ENCODE measurements at places on chromosomes 7 and 10.

DNA sequence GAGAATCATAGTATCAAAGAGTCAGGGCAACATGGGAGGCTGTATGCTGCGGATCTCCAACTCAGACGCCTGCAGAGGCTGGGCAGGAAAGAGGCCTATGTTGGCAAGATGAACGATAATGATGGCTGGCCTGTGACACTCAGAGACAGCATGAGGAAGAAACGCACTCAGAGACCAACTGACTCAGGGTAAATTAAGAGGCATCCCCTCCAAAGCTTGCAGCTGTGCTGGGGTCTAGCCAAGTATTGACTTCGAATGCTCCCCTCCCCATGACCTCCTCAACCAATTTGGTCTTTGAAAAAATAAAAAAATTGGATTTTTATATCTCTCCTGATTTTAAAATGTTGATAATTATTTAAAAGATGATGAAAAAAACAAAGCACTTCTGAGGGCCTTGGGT lies 718.9 kb downstream of the GRID1 start:
- DNase-seq = no peak

GRCh38 chr7:141466151-141466904 lies 84.9 kb upstream of the AGK start:
- DNase-seq = no peak

- DNase-seq = no peak
Measured at GRCh38 chr7:45394117-45394708, 180.0 kb upstream of the ADCY1 start.

GRCh38 chr10:55374917-55375316 lies 573.9 kb upstream of the PCDH15 start:
- DNase-seq = no peak

GRCh38 chr10:9510626-9511025 lies 1456.1 kb downstream of the GATA3 start:
- DNase-seq = no peak

- no peak for DNase-seq
Measured at GRCh38 chr7:34036972-34037792, 131.8 kb downstream of the BMPER start.

GRCh38 chr7:54719425-54719824 lies 39.6 kb downstream of the SEC61G start:
- DNase-seq = no peak

DNA sequence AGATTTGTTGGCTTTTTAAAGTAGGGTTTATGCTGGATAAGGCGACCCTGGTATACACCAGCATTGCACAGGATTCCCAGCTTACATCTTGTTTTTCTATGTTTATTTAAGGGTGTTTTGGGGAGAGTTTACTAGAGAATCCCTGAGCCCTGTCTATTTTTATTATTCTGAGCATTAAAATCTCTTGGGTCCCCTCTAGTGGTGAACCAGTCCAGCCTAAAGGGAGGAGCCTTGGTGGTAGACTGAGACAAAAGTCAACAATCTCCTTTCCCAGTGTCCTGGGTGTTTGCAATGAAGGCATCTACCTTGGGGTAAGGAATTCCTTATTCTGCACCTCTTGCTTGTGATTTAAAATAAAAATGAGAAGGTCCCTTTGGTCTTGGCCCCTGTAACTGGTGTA lies 38.2 kb downstream of the ANTXRL start:
- DNase-seq = no peak

DNA sequence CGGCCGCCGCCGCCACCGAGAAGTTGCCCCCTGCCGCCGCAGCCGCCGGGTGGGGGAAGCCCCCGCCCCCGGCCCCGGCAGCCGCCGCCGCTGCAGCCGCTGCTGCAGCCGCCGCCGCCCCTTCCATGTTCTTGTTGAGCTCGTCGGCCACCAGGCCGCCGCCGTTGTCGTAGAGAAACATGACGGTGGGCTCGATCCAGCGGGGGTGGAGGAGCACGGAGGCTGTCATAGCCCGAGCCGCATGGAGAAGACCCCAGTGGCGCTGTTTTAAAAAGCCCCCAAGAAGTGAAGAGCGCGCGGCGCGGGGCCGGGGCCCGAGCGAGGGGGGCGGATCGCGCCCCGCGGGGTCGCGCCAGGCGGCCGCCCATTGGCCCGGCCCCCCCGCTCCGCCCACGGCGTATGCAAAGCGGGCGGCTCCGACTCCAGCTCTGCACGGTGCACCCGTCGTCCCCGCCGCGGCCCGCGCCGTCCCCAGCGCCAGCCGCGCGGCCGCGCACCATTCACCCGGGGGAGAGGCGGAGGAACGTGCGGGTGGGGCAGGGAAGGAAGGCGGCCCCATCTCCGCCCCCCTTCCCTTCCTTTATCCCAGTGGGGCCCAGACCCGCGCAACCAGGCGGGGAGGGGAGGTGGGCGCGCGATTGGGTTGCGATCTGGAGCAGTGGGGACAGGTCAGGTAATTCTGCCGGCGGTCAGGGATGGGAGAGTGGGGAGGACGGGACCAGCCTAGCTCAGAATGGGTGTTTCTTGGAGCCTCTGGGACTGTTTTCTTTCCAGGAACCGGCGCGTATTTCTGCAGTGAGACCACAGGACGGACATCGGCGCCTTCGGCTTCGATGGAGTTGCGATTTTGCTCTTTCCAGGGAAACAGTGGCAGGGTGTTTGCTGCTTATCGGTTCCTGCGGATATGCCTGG lies at the start of gene HOXA13:
Gene HOXA13, minus strand, starts transcription at position 243 of the 912 bp plus-strand sequence. Its CDS starts 14 bp downstream, at position 229.
- no peak for DNase-seq

DNA sequence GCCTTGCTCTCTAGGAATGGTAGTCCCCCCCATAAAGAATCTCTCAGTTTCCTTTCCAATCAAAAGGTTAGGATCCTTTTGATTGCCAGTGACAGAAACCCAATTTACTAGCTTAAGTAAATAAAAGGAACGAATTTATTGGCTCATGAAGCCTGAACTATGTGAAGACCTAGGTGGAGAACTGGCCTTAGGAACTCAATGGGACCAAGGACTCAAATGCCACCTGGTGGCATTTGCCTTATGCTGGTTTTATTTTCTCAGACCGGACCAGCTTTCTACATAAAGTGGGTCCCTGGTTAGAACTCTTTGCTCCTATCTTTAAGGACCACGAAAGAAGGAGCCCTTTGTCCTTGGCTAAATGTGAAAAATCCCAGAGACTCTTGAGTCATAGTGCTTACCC lies 25.4 kb downstream of the CFTR start:
- no peak for DNase-seq

DNA sequence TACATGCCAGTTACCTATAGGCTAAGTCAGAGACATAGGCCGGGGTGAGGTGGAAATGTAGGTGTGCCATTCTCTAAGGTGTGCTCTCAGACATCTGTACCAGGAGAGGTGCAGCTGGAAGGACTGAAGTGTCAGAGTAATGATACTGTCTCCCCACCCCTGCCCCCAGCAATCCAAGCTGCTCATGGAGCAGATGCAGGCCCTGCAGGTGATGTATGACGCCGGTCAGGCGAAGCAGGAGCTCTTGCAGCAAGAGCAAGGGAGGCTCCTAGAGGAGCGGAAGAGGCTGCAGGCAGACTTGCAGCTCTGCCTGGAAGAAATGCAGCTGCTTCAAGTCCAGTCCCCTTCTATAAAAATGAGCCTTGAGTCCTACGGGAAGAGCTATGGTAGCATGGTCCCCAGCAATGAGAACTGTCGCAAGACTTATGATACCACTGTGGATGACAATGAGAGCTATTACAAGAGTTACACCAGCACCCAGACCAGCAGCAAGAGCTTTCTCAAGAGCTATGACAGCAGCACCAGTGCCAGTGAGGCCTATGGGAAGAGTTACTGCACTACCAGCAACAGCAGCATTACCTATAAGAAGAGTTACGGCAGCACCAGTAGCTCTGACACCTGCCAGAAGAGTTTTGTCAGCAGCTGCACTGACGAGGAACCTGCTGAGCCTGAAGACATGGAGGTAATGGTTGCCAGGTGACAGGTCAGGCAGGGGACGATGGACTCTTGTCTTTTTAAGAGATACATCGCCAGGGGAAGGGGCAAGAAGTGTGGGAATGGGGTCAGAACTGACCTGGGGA lies 18.4 kb upstream of the FLNC start:
- DNase-seq = no peak

DNA sequence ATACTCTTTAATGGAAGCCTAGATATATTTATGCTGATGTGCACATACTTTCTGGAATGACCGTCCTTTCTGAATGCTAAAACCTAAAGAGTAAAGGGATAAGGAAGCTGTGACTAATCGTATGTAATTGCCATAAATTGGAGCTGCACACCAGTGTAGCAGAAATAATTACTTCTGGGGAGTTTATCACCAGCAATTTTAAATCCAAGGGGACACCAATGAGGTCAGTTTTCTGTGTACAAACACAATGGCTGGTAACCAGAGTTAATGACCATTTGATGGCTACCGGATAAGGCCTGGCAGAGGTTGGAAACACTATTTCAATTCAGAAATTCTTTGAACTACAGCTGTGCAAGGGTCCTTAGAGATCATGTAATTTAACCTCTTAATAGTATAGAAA lies 670.1 kb downstream of the REEP3 start:
- DNase-seq = no peak

- DNase-seq = no peak
Measured at GRCh38 chr7:130154501-130155317, 50.5 kb downstream of the TMEM209 start.

- no peak for DNase-seq
Measured at GRCh38 chr10:132395704-132396493, 1.1 kb upstream of the PWWP2B start.

- DNase-seq = no peak
Measured at GRCh38 chr7:32762925-32763293, 128.7 kb downstream of the KBTBD2 start.

All from stimulated activated CD8-positive, alpha-beta memory T cell treated with anti-CD3 and anti-CD28 coated beads, Interleukin-7, amount 100 ng/mL, for 1 hour (primary cell).